ENCODE measurements at places on chromosomes 12 and 14.

GRCh38 chr12:48157889-48158370, 615 bp upstream of the ASB8 start:
- DNase-seq: no peak

DNA sequence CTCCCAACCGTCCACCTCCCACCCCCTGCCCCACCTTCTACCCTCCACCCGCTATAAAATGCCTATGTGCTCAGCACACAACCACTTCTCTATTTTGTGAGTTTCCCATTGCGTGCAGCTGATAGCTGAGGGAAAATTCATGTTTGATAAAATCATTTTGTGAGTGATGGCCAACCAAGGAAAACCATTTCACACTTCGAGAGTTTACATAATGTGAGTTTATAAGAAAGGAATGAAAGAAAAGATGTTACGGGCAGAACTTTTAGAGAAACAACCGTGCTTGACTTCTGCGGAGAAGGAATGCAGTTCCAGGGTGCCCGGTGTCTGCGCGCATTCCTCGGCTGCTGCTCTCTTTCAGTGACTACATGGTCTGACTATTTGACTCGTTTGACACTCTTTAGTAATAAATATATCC, 140.9 kb downstream of the EFCAB11 start:
- no peak for DNase-seq

DNA sequence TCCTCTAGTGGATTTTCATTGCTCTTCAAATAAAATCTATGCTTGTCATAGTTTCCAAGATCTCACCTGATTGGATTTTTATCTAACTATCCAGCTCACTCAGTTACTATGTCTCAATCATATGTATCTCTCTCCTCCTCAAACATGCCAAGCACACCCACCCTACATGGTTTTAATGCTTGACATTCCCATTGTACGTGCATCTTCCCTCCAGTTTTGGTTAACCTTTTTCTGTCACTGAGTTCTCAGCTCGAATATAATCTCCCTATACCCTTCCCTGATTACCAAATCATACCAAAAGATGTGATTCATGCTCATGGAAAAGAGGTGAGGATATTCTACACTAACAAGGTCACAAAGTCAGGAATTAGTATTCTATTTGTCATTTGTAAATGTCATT, 12.0 kb upstream of the PTPRQ start:
- no peak for DNase-seq

- DNase-seq: peak; percentile 99
These were observed at the start of the genes ERG28 and TTLL5 for GRCh38 chr14:75660630-75661498. ERG28 (minus strand) TSS chr14:75660876; CDS start chr14:75657502, 3,374 bp downstream. TTLL5 (plus strand) TSS chr14:75661246; CDS start chr14:75663150, 1,904 bp downstream.

- DNase-seq: no peak
These were observed 50.4 kb downstream of the SLC24A4 start for GRCh38 chr14:92373336-92373735.

GRCh38 chr12:14157088-14157747, 175.8 kb upstream of the GRIN2B start:
- DNase-seq: no peak

GRCh38 chr12:95238150-95238549, 20.5 kb downstream of the VEZT start:
- DNase-seq: no peak

DNA sequence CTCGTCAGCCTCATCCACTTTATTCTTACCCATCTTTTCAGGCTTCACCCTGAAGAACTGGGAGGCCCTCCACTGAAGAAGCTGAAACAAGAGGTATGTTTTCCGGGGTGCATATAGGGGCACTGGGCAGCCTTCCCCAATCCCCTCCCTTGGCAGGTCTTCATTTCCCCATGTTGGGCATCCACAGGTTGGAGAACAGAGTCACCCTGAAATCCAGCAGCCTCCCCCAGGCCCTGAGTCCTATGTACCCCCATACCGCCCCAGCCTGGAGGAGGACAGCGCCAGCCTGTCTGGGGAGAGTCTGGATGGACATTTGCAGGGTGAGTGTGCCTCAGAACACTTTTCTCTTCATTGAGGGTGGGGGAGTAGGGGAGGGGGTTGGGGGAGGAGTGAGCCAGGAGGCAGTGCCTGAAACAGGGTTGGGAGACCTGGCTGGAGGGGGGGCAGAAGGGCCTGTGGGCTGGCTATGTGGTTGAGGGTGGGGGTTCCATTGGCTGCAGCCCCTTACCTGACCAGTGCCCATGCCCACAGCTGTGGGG, 4.0 kb downstream of the NAB2 start:
- DNase-seq: no peak

GRCh38 chr14:36091096-36091495, 85.4 kb downstream of the PTCSC3 start:
- peak; percentile 21 for DNase-seq

DNA sequence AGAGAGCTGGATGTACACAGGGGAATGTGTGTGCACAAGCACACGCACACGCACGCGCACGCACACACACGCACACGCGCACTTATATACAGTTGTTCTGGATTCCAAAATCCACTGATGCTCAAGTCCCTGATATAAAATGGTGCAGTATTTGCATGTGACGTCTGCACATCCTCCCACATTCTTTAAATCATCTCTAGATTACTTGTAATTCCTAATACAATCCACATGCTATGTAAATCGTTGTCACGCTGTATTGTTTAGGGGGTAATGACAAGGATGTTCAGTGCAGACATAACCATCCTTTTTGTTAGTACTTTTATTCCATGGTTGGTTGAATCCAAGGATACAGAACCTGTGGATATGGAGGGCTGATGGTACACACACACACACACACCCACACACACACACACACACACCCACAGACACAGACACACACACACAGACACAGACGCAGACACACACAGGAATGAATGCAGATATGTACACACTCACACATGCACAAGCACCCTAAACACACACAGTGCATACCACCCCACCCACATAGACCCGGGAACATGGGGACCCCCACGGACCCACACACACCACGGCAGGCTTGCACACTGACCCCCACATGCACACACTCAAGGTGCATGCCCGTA, 188.5 kb upstream of the PRMT8 start:
- DNase-seq: no peak

DNA sequence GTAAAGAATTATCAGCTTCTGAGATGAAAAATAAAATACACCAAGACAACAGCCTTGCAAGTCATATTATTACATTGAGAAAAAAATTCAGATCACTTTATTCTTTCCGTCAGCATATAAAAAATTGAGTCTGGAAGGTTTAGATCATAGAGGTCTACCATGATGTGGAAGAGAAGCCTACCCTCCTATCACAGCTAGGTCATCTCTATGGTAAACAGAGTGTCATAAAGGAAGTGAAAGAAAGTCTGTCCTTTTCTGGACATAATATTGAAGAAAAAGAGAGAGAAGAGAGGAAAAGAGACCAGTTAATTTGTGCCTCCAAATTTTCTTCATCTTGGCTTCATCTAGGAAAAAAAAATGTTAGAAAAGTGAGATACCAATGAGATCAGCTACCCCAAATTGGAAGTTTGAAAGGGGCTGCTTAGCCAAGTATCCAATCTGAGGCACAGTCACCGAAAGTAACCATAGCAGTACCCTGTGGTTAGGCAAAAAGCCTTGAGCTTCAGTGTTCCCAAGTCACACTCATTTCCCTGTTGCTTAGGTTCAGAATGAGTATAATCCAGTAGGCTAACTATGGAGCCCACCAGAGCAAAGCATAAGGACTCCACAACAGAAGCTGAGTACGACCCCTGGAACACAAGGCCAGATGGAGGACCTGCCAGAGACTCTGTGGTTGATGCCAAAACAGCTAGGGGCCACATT, 38.1 kb downstream of the DUSP6 start:
- no peak for DNase-seq
